Stimulated activated CD8-positive, alpha-beta memory T cell treated with anti-CD3 and anti-CD28 coated beads, Interleukin-15, amount 100 ng/mL, for 24 hours (primary cell): ENCODE measurements at places on chromosomes 1 and 21.

DNA sequence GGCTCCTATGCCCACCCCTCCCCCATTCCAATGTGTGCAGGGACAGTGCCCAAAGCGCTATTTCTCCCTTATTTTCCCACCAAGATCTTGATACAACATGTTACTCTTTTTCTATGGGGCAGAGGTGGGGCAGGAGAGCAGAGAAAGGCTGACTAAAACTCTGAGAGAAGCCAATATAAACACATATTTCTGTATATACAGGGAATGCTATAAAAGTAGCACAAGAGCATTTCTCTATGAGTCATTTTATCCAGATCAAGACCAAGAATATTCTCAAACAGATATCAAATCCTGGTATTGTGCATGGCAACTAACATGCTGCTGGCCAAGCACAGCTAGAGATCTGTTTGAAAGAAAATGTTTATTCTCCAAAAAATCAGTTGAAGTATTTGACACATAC, 7.3 kb downstream of the WDR26 start:
- no peak for DNase-seq

GRCh38 chr1:110084227-110085078, 14.0 kb upstream of the ALX3 start:
- no peak for DNase-seq

DNA sequence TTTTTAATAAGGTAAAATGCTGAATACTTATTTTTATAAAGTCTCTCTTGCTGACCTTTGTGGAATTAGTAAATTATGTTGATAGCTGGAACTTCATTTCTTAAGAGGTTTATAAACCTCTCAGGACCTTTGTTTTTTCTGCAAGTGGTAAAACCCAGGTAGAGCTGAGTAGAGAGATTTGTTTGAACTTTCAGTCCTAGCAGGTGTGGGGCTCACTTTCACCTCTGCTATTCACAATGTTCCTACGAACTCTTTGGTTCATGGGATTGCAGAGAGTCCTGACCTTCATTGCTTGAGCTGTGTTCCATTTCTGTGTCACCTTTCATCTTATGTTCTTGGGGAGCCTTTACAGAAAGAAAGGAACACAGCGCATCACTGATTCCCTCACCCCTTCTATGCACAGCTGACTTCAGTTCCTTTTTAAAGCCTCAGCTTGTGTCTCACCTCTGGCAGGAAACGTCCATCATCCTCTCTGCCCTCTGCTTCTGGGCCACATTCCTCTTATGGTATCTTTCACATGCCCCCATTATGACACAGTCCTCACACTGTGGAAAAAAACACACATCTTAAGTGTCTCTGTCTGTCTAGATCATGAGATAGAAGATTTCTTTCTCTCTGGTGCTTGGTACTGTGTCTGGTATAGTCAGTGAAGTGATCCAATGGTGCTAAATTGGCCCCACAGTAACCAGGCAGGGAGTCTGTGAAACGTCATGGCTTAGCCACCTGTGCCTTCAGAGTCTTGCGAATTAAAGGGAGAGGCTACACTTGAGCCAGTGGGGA, 262.5 kb upstream of the B3GALT2 start:
- no peak for DNase-seq

GRCh38 chr1:4510276-4510691, 144.1 kb upstream of the AJAP1 start:
- DNase-seq: no peak

- DNase-seq: no peak
These were observed 260.0 kb upstream of the BEND5 start for GRCh38 chr1:49036700-49037099.

DNA sequence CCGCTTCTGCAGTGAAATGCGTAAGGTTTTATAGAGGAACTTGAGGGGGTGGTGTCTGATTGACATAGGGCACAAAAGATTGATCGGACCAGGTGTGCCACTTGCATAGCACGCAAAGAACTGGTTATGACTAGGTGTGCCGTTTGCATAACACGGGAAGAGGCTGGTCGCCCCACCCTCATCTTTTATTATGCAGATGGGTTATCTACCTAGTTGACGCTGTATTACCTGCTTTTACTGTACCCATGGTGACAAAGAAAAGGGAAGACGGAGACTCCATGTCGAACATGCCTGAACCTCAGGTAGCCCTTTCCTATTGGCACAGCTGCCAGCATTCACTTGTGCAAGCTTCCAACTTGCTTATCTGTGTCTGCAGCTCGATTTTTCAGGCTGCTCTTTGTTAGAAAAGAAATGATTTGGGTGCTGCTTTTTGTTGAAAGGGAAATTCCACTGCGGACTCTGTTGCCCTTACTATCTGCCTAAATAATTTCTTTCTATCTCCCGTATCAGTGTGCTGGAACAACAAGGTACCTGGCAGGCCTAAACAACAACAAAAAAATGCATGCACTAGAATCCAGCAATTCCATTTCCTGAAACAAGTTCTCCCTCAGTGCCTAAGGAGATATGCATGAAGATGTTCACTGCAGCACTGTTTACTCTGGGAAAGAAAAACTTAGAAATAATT, 194.4 kb upstream of the KAZN start:
- DNase-seq: no peak

GRCh38 chr21:43768868-43769167, 7.3 kb downstream of the CSTB start:
- DNase-seq: no peak

DNA sequence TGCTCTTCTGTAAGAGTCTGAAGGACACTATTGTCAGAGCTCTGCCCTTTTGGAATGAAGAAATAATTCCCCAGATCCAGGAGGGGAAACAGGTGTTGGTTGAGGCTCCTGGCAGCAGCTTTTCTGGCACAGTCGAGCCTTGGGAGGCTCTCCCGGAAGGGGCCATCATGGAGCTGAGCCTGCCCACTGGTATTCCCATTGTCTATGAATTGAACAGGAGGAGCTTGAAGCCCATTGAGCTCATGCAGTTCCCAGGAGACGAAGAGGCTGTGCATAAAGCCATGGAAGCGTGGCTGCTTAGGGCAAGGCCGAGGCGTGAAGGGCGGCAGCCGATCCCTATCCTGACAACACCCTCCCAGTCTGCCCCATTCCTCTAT, 26.6 kb downstream of the UBE4B start:
- no peak for DNase-seq

DNA sequence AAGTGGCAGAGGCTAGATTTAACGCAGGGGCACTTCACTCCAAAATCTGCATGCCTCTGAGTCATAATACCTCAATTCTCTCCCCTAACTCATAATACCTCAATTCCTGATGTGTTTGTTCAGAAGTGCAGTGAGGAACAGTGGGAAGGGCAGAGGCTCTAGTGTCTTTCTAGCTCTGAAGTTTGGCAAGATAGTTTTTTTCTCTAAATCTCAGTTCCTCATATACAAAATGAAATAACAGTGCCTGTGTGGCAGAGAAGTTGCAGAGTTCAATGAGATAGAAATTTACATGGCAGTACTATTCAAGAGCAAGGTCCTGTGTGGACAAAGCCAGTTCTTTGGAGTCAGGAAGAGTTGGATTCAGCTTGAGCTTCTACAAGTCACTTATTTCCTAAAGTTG, 9.8 kb downstream of the JUN start:
- DNase-seq: no peak

- DNase-seq: no peak
These were observed 1.6 kb downstream of the ELK4 start for GRCh38 chr1:205630241-205630640.

DNA sequence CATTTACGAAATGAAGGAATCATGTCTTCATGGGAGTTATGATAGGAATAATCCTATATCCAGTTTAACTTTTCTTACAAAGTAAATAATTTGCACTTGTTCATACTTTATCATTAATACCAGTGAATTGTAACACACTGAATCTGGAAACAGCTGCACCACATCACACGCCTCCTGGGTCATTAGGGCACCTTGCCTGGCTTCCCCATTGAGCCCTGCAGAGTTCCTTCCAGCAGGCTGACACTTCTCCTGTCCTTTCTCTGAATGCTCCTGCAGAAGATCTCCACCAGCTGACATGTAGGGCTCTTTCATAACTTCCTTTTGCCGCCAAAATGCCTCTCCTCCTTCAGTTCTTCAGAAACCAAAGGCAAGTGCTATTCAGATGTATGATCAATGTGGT, 201.1 kb downstream of the DAB1 start:
- no peak for DNase-seq

DNA sequence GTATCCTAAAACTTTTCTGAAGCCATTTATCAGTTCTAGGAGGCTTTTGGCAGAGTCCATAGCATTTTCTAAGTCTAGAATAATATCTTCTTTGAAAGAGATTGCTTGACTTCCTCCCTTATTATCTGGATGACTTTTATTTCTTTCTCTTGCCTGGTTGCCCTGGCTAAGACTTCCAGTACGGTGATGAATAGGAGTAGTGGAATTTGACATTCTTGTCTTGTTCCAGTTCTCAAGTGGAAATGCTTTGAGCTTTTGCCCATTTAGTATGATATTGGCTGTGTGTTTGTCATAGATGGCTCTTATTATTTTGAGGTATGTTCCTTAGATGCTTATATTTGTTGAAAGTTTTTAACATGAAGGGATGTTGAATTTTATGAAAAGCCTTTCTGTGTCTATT, 1647.9 kb downstream of the PLA2G4A start:
- no peak for DNase-seq

DNA sequence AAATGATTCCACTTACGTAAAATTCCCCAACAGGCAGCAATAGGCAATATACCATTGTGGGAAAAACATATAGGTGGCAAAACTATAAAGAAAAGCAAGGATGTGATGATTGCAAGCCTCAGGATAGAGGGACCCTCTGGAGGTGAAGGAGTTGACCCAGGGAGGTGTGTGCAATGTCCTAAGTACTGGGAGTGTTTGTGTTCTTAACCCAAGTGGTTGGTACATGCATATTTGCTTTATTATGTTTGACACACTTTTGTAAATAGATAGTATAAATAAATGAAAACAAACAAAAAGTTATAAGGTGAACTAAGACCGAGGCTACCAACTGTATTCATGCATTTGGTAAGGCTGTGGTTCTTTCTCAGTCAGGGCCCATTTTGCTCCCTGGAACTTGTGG, 7.5 kb downstream of the MX1 start:
- DNase-seq: no peak

GRCh38 chr1:206575165-206575893, 36.9 kb downstream of the EIF2D start:
- no peak for DNase-seq

DNA sequence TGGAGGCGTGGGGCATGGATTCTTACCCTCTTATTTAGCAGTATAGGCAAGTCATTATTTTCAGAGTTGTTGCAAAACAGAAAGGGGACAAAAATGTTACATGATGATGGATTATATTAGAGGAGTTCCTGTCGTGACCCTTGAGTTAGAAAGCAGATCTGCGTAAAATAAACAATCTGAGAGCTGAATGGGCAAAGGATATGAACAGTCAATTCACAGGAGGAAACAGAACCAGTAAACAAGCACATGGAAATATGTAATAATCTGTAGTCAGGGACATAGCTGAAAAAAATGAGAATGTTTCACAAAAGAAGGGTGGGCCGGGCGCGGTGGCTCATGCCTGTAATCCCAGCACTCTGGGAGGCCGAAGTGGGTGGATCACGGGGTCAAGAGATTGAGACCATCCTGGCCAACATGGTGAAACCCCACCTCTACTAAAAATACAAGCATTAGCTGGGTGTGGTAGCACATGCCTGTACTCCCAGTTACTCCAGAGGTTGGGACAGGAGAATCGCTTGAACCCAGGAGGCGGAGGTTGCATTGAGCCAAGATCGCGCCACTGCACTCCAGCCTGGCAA, 20.9 kb downstream of the RCAN1 start:
- no peak for DNase-seq

DNA sequence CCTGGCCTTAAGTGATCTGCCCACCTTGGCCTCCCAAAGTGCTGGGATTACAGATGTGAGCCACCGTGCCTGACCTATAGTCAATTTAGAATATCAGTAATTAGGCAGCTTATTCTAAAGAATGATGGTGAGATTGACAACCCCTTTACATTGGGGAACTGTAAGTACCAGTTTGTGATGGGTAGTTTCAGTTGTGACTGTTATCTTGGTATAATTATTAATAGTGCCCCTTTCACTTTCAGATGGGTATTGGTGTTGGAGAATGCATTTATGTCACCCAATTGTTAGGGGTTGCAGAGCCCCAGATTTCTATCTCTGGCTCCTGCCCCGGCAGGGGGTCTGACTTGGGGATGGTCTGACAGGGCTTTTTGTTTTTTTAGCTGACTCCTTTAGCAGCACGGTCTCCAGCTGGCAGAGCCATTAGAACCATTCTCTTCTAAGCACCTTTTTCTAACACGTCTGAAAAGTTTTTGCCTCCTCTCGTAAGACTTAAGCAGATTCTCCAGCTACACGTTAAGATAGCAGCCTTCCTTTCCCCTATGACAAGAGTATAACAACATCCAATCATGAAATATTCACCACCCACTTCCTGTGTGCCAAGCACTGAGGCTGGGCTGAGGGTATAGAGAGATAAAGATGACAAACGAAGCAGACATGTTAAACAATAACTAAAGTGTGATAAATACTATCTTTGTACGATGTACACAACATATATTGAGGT, 157.8 kb downstream of the SDCCAG8 start:
- DNase-seq: no peak

GRCh38 chr1:236880209-236880608, 85.1 kb downstream of the MTR start:
- DNase-seq: no peak

DNA sequence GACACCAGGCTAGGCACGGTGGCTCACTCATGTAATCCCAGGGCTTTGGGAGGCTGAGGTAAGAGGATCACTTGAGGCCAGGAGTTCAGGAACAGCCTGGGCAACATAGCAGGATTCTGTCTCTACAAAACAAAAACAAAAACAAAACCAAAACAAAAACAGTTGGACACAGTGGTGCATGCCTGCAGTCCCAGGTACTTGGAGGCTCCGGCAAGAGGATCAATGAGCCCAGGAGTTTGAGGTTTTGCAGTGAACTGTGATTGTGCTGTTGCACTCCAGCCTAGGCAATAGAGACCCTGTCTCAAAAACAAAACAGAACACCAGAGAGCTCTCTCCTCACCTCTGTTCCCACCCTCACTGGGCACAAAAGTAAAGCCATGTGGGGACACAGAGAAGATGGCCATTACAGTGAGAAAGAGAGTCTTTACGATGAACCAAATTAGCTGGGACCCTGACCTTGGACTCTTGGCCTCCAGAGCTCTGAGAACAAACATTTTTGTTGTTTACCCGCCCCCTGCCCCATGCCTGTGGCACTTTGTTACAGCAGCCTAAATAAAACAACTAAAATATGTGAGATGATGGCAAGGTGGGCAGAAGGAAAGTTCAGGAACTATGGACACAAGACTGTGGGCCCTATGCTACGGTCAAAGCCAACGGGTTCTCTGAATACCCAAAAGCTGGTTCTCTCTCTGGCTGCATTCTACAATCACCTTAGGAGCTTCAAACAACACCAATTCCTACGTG, 9.8 kb downstream of the NADK start:
- no peak for DNase-seq

DNA sequence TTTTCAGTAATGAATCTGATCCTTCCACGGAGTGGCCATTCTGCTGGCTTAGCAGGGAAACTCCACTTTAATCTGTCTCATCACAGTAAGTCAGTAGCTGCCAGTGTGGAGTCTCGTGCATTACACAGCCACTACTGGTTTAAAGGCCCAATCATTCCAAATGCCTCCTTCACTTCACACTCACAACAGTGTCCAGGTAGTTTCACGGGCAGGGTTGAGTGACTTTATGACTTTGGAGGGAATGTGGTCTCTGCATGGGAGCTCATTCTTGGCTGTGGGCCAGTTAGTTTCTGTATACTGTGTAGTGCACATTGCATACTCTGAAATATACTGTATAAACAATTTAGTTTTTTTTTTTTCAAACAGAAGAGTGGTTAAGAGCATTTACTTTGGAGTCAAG, 34.6 kb upstream of the C1orf87 start:
- no peak for DNase-seq

GRCh38 chr1:107246775-107247345, 106.0 kb downstream of the NTNG1 start:
- no peak for DNase-seq
